ENCODE measurements at places on chromosomes 12 and 14. TPM values are rescaled to one million over a fixed set of nuclear protein-coding genes. Genes with fewer than 3 reads are reported as not detected.

Gene ARHGDIB
- 5.8 TPM for total RNA-seq

Gene LDHB
- total RNA-seq, result 381 TPM

Gene TMEM19
- total RNA-seq, result 68.5 TPM

Gene GLT8D2
- 13.9 TPM for total RNA-seq

Gene POLE2
- 12.0 TPM for total RNA-seq

Gene LYZ
- total RNA-seq, result 4.5 TPM

Gene EMC9
- 9.5 TPM for total RNA-seq

Gene ADAM20
- 2.5 TPM for total RNA-seq

Gene TRHDE
- 57.1 TPM for total RNA-seq

Gene DDN
- 9.2 TPM for total RNA-seq

Gene C12orf50
- not detected for total RNA-seq

Gene MMP17
- 25.9 TPM for total RNA-seq

Gene IQSEC3
- 4.5 TPM for total RNA-seq

Gene RNF212B
- not detected for total RNA-seq

Gene SLCO1A2
- 8.3 TPM for total RNA-seq

Gene PMEL
- total RNA-seq, result not detected

Gene ZNF664
- total RNA-seq, result 67.5 TPM

Gene GLIPR1L1
- not detected for total RNA-seq

Gene TMEM30B
- total RNA-seq, result 0.16 TPM

Gene FZD10
- 0.16 TPM for total RNA-seq

Gene HOXC6
- total RNA-seq, result not detected

Gene KRT3
- total RNA-seq, result not detected

Gene PTGDR
- 0.31 TPM for total RNA-seq

Gene CLMN
- 0.78 TPM for total RNA-seq

Gene HCAR2
- not detected for total RNA-seq

Gene KCNA5
- 1.7 TPM for total RNA-seq

Gene ASCL1
- 21.1 TPM for total RNA-seq

Gene SLC24A4
- total RNA-seq, result 0.31 TPM

Gene BTG1
- 22.8 TPM for total RNA-seq

Gene FOXN4
- 0.16 TPM for total RNA-seq

Gene ACSS3
- 8.9 TPM for total RNA-seq

Gene LRCOL1
- total RNA-seq, result not detected

Gene SLCO1B3
- 0.47 TPM for total RNA-seq

Gene SERPINA3
- total RNA-seq, result 0.94 TPM

Gene CNPY2
- total RNA-seq, result 40.4 TPM

Measured in occipital lobe (tissue), 3 donors.